ENCODE measurements at places on chromosomes 4 and X.

GRCh38 chr4:107153956-107154355 lies 117.8 kb upstream of the DKK2 start:
- DNase-seq, result no peak

DNA sequence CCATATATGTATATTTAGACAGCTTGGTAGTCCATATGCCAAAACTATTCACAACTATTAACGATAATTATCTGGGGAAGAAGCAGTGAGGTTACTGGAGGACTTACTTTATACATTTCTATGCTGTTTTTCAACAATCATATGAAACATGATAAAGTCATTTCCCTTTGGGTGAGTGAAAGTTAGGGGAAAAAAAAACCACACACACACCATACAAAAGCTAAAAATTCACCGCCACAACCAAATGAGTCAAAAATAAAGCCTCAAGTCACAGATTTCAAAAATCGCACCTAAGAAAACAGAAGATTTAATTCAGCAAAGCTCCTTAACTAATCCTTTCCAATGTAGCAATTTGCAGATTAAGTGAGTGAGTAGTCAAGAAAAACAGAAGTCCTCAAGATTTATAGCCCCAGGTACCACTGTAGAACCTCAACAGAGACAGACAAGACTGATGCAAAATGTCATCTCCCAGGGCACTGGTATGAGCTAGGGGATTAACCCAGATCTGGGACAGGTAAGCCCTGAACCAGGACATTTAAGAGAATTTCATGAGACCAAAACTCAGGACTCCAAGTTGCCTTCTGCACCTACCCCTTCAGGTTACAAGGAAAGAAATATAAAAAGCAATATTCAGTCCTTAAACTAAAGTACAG lies 35.1 kb downstream of the SYTL4 start:
- no peak for DNase-seq

- DNase-seq, result no peak
Observed at GRCh38 chr4:37981425-37981824, 21.2 kb downstream of the PTTG2 start.

GRCh38 chr4:94577136-94577535 lies 125.4 kb downstream of the PDLIM5 start:
- no peak for DNase-seq

DNA sequence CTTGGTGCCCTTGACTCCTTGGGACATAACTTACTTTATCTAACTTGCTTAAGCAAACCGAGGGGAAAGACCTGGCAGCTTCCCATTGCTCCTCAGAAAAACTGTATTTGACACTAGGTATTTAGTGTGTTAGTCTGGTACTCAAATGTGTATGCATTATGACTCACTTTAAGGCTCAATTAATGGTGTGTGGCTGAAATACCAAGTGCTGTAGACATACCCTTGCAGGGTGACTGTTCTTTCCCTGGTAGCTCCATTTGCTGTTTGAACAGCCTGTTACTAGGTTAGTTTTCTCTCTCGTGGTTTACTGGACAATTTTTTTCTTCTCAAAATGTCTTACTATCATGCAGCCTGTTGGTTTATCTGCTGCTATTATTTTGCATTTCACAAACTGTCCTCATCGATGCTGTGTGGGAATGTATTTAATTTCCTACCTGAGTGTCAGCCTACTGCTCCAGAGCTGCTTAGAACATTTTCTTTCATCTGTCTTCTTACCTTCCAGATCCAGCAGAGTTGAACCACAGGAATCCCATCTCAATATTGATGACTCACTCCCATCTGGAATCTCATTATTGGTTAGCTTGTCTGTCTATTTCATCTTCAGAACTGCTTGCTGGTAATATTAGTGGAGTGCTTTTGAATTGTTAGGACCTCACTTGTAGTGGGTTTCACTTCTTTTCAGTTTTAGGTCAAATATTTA lies 158.0 kb upstream of the FAT1 start:
- DNase-seq, result no peak

- no peak for DNase-seq
Observed at GRCh38 chr4:68718447-68719074, 48.1 kb upstream of the UGT2B15 start.

DNA sequence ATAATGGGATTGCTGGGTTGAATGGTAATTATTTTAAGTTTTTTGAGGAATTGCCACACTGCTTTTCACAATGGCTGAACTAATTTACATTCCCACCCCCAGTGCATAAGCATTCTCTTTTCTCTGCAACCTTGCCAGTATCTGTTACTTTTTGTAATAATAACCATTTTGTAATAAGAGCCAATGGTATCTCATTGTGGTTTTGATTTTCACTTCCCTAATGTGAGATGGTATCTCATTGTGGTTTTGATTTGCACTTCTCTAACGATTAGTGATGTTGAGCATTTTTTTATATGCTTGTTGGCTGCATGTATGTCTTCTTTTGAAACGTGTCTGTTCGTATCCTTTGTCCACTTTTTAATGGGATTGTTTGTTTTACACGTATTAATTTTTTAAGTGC lies 213.1 kb upstream of the HDX start:
- no peak for DNase-seq

GRCh38 chr4:113052379-113052951 lies 3.0 kb downstream of the ANK2 start:
- DNase-seq, result no peak

- no peak for DNase-seq
Observed at GRCh38 chrX:118392716-118393115, 46.8 kb downstream of the WDR44 start.

- DNase-seq, result no peak
Observed at GRCh38 chr4:17722356-17722700, 59.1 kb downstream of the FAM184B start.

DNA sequence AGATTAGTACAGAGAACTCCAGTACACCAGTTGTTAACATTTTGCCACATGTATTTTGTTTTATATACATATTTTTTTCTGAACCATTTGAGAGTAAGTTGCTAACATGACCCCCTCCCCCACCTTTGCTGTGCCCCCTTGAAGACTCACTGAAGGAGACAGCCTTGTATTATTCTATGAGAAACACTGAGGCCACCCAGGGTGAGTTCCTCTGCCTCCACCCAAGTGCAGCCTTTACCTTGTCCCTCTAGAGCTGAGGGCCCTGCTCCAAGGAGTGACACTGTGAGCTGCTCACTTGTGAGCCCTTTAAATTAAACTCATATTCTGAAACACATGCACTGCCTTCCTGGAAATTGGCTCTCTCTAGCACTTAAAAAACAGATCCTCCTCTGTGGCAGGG lies 21.1 kb downstream of the KIT start:
- no peak for DNase-seq

GRCh38 chrX:95893636-95894035 lies 791.0 kb upstream of the DIAPH2 start:
- DNase-seq, result no peak

DNA sequence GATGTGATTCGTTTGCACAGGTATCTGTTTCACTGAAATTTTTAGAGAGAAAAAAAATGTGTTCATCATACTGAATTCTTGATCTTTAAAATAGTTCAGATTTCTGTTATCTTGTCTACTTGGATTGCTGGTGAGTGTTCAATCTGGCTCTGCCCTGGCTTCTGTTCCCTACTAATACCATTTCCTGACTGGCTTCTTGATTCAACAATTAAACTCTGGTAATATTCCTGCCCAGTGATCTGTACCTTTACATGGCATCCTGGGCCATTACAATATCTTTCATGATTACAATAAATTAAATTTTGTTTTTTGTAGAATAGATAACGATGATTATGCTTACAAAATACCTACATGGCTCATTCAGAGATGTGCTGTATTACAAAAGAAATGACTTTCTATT lies 1388.0 kb upstream of the TENM3 start:
- DNase-seq, result no peak

- no peak for DNase-seq
Observed at GRCh38 chr4:129264008-129264657, 168.2 kb downstream of the C4orf33 start.

GRCh38 chr4:44017422-44017739 lies 431.2 kb downstream of the KCTD8 start:
- no peak for DNase-seq

DNA sequence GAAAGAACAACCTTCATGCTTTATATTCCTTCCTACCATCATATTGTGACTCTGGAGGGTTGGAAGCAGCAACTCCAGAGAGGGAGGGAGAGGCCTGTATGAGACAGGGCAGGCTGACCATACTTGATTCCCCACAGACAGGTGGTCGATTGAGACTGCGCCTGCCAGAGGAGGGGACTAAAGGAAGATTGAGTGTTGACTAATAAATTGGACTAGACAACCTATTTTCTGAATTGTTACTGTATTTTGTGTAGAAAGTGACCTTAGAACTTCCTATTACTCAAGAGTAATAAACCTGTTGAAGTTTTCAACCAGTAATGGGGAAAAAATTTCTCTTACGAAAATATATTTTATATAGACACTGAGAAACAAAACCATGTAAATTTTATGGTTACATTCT lies 301.5 kb downstream of the INPP4B start:
- no peak for DNase-seq

DNA sequence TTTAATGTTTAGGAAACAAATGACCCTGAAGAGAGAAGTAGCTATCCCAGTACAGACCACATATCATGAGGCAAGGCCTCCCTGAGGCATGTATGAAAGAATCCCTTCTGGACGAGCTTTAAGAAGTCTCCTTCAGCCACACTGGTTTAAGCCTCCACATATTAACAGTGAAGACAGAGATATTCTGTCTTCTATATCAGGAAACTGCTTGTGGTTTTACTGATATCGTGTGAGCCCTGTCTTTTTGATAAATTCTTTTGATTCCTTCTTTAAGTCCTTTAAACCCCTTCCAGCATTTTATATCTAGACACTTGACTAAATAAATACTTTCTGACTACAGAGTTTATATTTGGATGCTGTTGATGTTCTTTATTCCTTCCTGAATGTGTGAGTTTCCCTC lies 45.9 kb upstream of the GPC4 start:
- no peak for DNase-seq

GRCh38 chr4:2063557-2064275 lies 4.6 kb downstream of the NAT8L start:
- DNase-seq, result no peak

GRCh38 chrX:49664824-49665223 lies 31.0 kb downstream of the PAGE1 start:
- no peak for DNase-seq

DNA sequence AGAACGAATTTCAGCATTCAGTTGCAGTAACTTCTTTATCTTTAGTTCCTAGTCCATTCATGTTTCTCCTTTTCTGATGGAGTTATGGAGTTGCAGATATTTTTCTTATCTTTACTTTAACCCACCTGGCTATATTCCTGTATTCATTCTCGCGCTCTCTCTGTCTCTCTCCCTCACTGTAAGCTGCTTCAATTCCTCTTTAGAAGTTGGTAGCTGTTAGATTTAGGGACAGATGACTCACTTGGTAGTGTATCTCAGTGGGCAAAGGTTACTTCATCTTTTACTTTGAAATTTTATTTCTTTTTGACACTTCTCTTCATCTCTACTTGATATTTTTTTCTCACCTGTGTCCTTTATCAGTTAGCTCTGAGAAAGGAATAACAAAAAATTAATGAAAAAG lies 49.6 kb upstream of the BRS3 start:
- DNase-seq, result no peak

DNA sequence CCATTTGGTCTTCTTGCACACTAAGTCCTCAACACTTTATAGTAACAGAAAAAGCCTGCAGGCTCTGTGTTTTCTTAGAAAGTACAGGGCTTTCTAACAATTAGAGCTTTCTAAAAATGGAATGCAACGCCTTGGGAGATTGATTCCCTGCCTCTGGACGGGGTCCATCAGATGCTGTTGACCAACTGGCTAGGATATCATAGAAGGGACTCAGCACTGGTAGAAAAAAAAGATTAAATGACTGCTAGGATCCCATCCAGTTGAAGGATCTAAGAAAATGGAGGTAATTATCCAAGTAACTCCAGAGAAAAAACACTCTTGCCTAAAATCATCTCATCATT lies 39.5 kb downstream of the USP46 start:
- DNase-seq, result no peak

DNA sequence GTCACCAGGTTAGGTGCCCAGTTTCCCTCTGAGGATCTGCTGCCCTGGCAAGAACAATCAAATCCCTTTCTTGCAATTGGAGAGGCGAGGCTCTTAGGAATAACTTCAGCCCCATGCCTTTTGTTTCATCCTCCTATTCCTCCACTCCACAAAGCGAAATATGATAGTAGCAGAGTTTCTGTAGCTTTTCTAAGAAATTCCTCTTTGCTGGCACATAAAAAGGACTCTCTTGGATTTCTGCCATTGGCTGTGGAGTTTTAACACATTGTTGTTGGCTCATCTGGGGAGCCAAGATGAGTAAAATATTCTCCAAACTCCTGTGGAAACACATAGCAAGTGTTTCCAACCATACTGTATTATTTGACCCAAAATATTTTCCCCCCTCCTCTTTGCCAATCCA lies 11.0 kb upstream of the ADGRG2 start:
- DNase-seq, result no peak

- DNase-seq, result no peak
Observed at GRCh38 chrX:44435047-44435446, 91.6 kb upstream of the EFHC2 start.

- no peak for DNase-seq
Observed at GRCh38 chr4:72394012-72394663, 174.9 kb downstream of the ADAMTS3 start.

DNA sequence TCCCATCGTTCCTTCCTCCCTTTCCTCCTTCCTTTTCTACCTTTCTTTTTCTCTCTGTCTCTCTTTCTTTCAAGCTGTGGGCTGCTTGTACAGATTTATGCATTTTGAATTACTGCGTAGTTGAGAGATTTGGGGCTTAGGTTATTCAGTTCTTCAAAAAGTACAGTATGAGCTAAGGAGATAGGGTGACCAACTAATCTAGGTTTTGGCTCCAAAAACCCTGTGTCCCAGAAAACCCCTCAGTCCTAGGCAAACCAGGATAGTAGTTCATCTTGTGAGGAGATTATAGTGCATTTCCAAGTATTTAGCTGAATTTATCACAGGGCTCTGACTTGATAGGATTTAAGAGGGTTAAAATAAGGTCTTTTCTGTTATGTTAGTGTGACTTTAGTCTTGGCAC lies 64.5 kb downstream of the NFKB1 start:
- no peak for DNase-seq

DNA sequence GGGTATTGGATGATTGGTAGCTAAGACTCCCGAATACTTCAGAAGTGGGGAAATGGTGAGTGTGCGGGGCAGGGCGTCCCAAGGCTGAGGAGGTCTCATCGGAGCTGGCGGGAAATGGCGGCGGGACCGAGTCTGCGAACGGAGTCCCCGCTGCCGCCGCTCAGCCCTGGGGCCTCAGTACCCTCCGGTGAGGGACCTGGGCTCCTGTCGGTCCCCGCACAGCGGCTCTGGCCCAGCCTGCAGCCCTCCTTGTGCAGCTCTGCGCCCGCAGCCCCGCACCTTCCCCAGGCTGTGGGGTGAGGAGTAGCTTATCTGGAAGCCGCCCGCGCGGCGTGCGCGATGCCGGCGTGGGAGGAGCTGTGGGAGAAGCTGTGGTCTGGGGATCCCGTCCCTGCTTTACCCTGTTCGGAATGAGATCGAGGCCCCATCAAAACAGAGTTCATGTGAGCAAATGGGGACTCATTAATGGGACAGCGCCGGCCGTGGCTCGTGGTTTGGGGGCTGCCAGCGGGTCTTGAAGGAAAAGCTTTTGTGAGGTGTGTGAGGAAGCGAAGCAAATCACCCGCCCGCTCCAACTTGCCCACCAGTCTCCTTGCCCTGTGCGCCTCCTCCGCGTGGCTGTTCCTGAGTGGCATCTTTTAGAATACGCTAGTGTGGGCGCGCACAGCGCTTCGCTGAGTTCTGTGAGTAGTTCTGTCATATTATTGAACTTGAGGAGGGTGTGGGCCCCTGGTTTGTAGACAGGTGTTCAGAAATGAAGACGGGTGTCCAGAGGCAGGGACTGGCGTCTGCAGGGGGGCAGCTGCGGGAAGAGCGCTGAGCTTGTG lies 531 bp downstream of the ZNF141 start:
- peak; percentile 27 for DNase-seq

Data from stimulated activated CD8-positive, alpha-beta memory T cell treated with anti-CD3 and anti-CD28 coated beads, Interleukin-15, amount 100 ng/mL, for 24 hours (primary cell).